ENCODE measurements at places on chromosomes 12 and 14. TPM values are rescaled to one million over a fixed set of nuclear protein-coding genes. Genes with fewer than 3 reads are reported as not detected.

Gene SLC39A5
- not detected for total RNA-seq

Gene UBR7
- total RNA-seq = 27.5 TPM

Gene TTC6
- total RNA-seq = not detected

Gene ACOT6
- not detected for total RNA-seq

Gene SLCO1A2
- total RNA-seq = 0.19 TPM

Gene HOXC10
- total RNA-seq = not detected

Gene GLT8D2
- 10.4 TPM for total RNA-seq

Gene GRIN2B
- 0.06 TPM for total RNA-seq

Gene TMEM52B
- total RNA-seq = 0.17 TPM

Gene FGF6
- total RNA-seq = not detected

DNA sequence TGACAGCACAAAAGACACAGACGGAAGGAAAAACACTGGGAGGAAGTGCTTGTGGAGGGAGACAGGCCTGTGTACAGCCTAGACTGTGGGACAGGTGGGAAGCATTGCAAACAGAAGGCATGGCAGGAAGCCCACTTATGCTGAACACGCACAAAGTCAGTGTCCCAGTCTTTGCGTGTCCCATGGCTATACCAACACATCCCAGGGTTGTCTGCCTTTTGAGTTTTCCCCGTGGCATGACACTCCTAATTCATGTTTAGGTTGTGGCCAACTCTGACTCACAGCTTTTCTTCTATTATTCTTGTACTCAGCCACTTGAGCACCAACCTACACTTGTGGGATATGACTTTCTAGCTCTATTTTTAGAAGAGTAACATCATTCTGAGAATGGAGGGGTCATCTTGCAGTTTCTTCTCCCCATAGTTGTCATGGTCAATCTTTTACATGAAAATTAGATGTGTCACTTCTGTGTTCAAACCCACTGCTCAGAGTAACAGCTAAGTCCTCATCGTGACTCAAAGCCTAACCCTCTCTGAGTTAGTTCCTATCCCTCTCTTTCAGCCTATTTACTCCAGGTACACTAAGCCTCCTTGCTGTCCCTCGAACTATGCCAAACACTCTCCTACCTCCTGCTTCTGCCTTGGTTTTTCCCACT is 27.5 kb upstream of the JPH4 start:
- no peak for DNase-seq

DNA sequence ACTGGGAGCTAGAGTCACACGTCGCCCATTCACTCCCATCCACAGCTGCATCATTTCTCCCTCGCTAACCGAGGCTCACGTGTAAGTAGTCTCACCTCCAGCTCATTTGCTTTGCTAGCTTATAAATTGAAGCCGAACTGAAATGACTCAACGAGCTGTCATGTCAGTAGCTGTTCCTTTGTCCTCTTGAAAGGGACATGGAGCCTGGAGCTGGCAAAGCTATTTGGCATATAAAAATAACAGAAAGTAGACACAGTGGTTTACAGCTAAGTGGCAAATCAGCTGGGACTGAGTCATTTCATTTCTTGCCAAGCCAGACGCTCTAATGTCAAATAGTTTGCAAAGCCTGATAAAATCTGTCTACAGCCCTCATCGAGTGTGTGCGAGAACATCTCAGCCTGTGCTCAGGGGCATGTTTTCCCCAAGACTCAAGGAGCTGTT is 114.4 kb upstream of the TMEM233 start:
- DNase-seq = no peak

- DNase-seq = no peak
Measured at GRCh38 chr14:37988472-37988871, 219.2 kb upstream of the SSTR1 start.

GRCh38 chr12:92369056-92369455 is 223.4 kb upstream of the BTG1 start:
- no peak for DNase-seq

- DNase-seq = no peak
Measured at GRCh38 chr12:109966546-109966945, 29.6 kb downstream of the GIT2 start.

GRCh38 chr12:107912421-107913004 is 138.0 kb downstream of the ASCL4 start:
- DNase-seq = peak; percentile 89

GRCh38 chr14:87175175-87175574 is 817.8 kb downstream of the GALC start:
- DNase-seq = no peak

DNA sequence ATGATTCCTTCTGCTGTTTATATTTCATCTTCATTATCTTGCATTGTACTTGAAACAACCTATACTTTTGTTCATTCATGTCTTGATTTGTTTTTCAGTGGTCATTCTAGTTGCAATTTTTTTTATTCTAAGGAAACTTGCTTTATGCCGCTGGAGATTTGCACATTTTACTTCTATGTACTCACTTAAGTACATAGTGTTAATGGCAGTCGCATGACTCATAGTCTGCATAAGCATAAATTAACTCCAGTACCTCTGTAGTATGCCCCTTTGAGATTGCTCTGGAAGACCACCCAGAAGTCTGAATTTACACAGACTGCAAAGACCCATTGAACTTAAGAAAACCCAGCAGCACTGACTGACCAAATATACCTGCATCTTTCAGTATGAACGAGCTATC is 77.0 kb downstream of the MSRB3 start:
- no peak for DNase-seq

DNA sequence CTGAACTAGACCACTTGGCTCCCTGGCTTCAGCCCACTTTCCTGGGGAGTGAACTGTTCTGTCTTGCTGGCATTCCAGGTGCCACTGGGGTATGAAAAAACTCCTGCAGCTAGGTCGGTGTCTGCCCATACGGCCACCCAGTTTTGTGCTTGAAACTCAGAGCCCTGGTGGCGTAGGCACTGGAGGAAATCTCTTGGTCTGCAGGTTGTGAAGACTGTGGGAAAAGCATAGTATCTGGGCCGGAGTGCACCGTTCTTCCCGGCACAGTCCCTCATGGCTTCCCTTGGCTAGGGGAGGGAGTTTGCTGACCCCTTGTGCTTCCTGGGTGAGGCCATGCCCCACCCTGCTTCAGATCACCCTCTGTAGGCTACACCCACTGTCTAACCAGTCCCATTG is 33.8 kb downstream of the TRAFD1 start:
- DNase-seq = no peak

DNA sequence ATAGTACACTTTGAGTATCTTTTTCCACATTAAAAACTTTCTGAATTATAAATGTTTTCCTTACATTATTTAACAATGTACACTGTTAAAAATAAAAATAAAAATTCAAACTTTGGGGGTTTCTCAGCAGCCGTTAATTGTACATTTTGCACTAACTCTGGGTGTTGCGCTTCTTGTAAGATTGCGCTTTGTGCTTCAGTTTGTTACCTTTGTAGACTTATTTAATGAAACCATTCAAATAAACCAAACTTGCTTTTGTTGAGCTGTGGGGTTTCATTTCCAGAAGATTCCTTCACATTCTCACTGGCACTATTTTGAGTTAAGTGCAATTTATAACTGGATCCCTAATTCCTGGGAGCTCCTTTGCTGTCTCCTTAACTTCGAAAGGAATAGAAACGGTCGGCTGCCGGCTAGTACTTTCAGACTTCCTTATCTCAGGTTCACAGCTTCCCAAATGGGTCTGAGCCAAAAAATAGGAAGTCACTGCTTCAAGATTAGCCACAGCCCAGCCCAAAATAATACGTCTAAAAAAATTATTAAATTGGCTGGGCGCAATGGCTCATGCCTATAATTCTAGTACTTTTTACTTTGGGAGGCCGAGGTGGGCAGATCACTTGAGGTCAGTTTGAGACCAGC is 38.2 kb downstream of the RAD52 start:
- DNase-seq = no peak

DNA sequence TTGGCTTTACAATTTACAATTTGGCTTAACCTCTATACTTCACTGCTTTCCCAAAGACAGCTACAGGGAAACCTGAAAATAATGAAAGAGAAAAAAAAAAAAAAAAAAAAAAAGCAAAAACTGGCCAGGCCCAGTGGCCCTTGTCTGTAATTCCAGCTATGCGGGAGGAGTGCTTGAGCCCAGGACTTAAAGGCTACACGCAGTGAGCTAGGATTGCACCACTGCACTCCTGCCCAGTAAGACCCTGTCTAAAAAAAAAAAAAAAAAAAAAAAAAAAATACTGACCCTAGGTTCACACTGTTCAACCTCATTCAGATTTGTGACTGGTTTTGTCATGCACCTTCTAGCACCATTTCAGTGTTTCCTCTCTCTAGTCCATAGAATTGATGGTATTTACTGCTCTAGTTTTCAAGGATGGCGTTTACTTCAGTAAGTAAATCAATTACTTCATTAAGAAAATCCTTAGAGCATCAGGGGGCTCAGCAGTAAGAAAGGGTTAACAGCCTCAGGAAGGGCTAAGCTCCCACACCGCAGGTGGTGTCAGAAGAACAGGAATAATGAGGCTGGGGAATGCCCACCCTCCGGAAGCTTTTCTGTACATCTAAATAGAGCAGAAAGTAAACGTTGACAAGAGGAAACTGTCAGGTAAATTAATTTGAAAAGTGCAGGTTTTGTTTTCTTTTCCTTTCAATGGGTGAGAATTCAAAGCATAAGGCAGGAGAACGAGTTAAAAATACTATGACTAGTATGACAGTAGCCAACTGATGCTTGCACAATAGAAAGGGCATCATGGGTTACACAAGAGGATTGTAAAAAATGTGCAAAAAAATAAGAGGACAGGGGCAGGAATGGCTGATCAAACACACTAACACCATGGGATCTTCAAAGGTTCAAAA is 115.0 kb upstream of the MDM1 start:
- peak; percentile 47 for DNase-seq

DNA sequence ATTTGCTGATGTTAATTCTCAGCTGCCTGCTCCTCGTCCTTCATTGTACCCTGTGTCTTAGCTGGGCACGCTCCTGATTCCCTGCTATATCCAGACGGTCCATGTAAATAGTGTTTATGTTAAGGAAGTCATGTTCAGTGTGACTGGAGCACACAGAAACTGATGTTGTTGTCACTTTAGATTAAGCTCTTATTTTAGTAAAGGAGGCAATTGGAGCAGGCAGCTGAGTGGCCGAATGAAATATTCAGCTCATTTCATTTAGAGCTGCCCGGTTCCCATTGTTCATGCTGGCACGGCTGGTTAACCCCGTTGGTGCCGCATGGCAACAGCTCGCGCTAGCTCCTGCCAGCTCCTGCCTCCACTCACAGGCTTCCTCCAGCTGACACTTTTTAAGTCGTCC is 446.8 kb upstream of the SOX5 start:
- DNase-seq = no peak

DNA sequence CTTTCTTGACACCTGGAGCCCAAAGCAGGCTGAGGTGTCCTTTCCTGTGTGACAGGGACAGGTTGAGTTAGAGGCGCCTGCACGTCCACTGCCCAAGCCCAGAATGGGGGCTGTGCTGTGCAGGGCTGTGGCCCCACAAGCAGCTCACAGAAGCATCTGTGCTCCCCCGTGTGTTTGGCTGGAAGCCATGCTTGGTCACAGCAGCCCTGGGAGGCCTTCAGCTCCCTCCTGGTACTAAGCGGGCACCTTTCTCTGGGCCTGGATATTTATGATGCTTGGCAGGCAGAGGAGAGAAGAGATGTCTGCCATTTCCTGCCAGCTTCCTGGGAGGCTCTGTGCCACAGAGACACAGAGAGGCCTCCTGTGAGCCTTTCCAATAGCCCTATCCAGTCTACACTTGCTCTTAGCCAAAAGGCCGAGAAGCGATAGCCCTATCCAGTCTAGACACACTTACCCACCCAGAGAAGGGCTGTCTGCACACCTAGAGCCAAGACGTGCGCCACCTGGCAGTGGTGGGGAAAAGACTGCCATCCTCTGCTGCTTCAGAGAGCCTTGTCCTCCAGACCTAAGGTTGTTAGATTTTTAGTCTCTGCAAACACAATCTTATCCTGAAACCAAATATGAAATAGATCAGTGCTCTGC is 117.4 kb downstream of the GCH1 start:
- DNase-seq = no peak

DNA sequence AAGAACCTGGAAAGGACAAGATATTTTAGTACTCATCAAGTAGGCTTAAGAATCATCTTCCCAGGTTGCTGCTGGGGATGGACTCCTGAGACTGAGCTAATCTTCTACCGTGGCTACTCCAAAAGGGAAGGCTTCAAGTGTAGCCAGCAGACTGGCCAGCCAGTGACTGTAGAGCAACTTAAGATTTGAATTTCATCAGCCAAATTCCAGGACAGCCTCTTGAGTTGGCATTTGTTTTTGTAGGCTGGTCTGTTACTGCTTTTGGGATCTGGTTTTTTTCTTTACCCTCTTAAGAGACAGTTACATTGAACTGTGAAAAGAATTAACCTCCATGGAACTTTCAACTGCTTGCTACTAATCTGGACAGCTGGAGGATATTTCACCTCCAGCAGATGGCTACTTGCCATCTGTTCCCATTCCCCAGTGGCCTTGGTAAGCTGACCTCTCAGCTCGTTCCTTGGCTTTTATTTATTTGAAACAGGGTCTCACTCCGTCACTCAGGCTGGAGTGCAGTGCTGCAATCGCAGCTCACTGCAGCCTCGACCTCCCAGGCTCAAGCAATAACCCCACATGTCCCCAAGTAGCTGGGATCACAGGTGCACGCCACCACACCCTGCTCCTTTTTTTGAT is 20.7 kb downstream of the VTI1B start:
- DNase-seq = no peak

- no peak for DNase-seq
Measured at GRCh38 chr12:68403296-68403695, 71.1 kb upstream of the MDM1 start.

GRCh38 chr12:128783129-128783574 is 40.6 kb downstream of the SLC15A4 start:
- DNase-seq = no peak

GRCh38 chr12:76455582-76456345 is 103.8 kb downstream of the OSBPL8 start:
- no peak for DNase-seq

Measured in esophagus muscularis mucosa (tissue), 4 donors.